Activated CD4-positive, alpha-beta T cell treated with anti-CD3 and anti-CD28 coated beads for 1 hour (primary cell): ENCODE measurements at places on chromosomes 2 and 18.

DNA sequence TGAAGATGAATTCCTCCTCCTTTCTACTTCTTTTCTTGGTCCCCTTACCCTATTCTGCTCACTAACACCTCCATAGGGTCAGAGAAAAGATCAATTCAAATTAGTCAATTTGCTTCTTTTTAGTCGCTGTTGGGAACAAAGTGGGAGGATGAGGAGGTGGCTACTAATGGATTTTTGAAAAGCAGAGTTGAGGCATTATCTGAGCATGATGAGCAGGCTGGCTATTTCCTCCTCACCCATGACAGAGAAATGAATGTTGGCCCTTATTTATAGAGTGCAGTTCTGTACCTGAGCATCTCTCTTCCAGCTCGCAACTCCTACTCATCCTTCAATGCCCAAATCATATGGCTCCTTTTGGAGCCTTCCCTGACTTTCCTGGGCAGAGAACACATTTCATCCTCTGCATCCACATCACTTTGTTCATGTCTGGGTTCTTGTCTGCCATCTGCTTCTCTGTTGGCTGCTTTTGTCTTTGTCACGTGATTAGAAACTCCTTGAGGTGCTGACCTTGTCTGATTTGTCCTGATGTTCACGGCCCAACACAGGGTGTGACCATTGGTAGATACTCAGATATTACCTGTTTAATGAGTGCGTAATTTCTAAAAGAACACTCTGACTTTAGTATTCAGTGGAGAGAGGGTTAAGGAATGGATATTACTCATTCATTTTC lies 45.9 kb downstream of the CYRIA start:
- no peak for DNase-seq

DNA sequence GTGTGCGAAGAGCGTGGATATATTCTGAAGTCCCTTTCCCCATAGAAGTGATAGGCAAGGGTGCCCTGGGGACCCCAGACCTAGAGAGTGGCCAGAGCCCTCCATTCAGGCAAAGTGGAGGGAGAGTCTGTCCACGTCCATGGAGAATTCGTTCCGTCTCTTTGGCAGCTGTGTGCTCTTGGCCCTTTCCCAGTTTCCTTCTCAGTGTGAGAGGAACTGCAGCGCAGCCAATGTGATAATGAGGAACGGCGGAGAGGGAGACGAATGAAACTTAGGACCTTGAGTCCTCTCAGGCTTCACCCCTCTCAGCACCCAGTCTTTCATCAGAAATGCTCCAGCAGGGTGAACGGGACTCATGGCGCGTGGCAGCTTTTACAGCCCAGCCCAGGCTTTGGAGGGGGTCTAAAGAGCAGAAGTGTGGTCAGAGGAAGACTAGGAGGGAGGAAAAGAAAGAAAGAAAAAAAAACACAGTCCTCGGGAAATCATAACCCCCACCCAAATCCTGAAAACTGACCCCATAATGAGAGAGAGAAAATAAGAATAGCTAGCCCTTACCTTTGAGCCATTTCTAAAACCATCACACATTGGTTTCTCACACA lies 95.0 kb upstream of the RIOK3 start:
- DNase-seq: no peak

DNA sequence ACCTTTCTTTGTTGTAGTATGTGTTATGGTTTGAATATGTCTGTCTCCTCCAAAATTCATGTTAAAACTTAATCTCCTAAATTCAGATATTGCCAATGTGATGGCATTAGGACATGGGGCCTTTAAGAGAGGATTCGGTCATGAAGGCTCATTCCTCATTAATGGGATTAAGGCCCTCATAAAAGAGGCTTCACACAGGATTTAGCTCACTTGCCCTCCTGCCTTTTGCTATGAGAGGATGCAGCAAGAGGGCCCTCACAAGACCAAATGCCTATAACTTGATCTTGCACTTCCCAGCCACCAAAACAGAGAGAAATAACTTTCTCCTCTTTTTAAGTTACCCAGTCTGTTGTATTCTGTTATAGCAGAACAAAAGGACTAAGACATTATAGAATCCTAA lies 19.7 kb downstream of the ZBTB14 start:
- DNase-seq: no peak

DNA sequence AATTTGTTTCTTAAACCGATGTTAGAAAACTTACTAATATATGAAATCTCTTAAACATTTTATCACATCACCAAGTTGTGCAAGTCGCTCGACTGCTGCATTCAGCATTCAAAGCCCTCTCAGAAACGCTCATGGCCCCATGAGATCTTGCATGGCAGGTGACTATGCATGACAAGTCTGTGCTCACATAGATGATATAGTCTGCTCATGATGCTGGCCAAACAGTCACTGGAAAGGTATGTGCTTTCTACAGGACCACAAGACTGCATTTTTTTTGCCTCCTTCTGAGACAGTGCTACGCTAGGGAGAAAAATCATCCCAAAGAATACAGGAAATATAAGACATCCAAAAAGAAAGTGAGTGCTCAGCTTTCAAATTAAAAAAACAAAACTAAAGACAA lies 98.3 kb upstream of the ZBTB14 start:
- DNase-seq: no peak

DNA sequence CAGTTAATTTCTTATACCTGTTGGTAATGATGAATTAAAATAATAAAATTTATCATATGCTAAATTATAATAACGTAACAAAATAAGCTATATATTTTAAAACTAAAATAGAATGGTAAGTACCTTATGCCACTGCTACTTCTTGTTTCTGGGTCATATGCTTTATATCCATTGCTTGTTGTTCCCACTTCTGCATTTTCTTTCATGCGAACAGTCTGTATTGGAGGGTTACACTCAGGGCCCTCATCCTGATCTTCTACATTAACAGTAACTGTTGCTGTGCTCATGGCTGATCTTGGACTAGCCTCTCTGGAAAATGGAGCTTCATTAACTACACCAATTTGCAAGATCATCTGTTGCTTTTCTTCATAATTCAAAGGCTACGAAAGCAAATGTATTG lies 22.2 kb downstream of the DSC2 start:
- no peak for DNase-seq

GRCh38 chr2:105329561-105330495 lies at the start of gene TGFBRAP1:
Gene TGFBRAP1 (minus strand): TSS chr2:105329735. CDS start chr2:105308301, 21,434 bp downstream.
- DNase-seq: peak; percentile 34

GRCh38 chr18:36366994-36367839 lies 69.7 kb downstream of the FHOD3 start:
- DNase-seq: no peak

- DNase-seq: no peak
These were observed 236.8 kb downstream of the CDH20 start for GRCh38 chr18:61570070-61570469.

- DNase-seq: no peak
These were observed 21.6 kb downstream of the CUL3 start for GRCh38 chr2:224563537-224563936.

DNA sequence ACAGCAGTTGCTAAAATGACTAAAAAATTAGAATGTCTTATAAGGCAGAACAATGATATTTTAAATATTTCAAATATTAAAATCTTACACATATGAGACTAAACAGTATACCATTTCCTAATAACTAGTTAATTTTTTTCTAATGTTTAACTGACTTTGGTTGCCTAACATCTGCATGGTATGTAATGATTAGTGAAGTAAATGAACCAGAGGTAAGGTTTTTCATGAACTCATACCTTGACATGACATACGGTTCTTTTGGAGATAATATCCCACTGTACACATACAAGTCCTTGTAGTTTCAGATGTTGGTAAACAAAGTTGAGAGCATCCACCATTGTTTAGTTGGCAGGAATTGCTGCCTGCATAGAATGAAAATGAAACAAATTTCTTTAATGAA lies 1360.2 kb downstream of the LRP1B start:
- no peak for DNase-seq

DNA sequence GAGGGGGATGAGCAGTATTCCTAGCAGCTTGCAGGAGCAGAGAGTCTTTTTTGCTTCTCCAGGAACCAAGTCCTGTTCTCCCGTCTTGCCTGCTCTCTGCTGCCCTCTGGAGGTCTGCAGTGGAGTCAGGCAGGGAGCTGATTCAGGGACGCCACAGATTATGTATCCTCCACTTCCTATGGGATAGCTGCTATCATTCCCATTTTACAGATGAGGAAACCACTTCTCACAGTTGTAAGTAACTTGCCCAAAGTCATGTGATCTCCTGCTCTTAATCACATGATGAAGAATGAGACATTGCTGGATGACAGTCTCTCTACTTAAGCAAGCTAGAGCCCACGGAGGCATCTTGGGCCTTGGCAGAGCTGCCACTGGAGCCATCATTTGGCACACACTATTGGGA lies 8.3 kb downstream of the SLC4A5 start:
- DNase-seq: peak; percentile 55

DNA sequence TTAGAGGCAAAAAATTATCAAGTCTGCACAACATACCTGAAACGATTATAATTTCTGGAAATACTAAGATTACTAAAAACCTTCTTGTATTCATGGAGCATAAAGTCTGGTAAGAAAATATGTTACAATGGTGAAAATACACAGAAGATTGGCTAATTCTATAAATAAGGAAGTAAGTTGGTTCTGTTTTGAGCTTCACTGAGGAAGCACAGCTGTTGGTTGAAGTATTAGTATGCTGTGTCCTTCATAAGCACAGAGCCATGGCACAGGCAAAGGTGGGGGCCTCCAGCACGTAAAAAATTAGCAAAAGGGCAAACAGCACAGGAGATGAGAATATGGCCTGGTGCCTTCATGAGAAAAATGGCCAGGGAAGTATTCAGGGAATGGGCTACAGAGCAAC lies 40.4 kb upstream of the ANKRD62 start:
- DNase-seq: no peak

DNA sequence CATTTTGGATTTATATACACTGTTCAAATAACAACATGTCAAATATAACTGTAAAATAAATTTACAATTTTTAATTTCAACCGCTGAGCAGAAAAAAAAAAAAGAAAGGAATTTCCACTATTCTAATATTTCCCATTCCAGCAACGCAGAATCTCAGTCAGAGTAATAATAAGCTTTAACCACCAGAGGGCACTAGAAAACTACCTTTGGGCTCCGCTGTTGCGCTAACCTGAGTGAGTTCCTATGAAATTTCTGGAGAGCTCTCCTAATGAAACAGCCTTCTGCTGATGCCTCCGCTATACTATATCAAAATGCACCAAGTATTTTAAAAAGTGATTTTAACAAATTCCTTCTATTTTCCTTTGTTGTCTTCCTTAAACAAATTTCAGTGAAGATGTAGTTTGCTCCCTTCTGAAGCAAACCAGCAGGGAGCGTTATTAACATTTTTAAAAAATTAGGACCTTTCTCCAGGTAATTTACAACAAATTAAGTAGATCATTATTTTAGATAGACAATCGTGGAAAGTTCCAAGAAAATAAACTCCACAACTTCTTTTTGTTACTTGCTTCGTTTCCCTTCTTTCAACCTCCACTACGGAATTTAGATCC lies 23.0 kb downstream of the ERMN start:
- no peak for DNase-seq

- DNase-seq: no peak
These were observed 157.4 kb downstream of the MYT1L start for GRCh38 chr2:2173633-2174032.

GRCh38 chr18:29157905-29158304 lies 981.0 kb upstream of the CDH2 start:
- DNase-seq: no peak

DNA sequence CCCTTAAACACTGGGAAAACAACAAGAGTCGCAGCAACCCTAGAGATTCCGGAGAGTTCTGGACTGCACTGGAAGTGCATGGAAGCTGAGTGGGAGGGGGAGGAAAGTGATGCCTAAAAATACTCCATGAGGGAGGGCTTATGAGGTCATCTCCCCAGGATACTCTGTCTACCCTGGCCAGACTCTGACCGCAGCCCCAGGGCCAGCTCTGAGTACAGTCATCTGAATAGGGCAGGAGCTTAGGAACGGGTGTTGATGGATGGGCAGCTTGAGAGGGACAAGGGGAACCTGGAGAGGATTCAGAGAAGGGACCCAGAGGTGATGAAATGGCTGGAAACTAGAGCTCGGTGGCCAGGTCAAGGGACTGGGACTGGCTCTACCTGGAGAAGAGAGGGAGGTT lies 79.3 kb upstream of the IGFBP5 start:
- DNase-seq: no peak

DNA sequence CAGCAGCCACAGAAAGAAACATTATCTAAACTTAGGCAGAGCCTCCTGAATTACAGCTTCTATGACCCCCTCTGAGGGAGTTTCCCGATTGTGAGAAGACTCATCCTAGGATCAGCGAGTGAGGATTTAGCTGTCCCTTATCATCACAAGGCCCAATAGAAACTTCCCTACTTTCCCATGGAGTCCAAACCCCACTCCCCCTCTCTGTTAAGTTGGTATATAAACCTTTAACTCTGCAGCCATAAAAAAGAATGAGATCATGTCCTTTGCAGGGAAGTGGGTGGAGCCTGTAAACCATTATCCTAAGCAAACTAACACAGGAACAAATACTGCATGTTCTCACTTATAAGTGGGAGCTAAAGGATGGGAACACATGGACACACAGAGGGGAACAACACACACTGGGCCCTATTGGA lies 78.8 kb downstream of the MYL12B start:
- DNase-seq: no peak

DNA sequence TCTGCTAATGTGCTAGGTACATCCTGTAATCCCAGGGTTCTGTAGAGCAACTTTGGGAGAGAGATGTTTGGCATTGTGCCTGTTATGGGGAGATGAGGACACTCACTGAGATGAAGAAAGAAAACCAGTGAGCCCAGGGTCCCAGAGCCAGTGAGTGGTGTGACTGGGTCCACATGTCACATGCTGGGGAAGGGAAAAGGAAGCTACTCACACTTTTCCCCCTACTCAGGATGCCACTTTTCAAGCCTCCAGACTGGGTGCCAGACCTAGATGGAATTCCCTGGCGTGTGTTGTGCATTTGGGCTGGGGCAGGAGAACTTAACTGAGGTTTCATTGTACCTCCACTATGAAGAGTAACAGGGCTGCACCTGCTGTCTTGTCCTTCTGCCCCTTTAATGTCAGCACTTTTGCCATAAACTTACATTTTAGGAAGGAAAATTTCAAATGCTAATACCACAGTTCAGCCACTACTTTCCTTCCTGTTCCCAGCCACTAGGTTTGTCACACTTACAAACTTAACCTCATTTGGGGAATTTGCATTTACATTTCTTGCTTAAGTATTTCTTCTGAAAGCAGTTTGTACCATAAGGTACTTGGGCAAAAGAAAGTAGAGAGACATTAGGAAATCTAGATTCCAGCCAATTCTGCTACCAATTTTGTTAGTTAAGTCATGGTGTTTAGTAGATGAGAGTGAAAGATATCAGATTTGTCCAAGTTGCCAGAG lies 10.2 kb downstream of the INSIG2 start:
- DNase-seq: no peak

- no peak for DNase-seq
These were observed 231.7 kb downstream of the ARL6IP6 start for GRCh38 chr2:152950126-152950525.

- DNase-seq: no peak
These were observed 10.2 kb downstream of the RNASEH1 start for GRCh38 chr2:3547915-3548314.

DNA sequence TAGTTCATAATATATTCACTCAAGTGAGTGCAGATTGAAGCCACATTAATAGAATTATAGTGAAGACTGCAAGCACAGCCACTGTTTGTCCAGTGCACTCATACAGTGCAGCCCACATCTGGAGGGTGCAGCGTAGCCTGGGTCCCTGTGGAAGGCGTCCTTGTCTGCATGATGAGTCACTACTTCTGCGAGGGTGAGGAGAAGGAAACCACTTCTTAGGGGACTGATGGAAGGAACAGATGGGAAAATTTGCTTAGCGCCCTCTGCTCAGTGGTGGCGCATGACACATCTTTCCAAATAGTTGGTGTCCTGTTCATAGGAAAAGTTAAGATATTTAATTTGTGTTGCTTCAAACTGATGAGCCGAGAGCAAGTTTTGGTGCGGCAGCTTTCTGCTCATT lies 330.4 kb upstream of the SMIM21 start:
- DNase-seq: no peak
